ENCODE measurements at places on chromosomes 7 and 10.

- no peak for DNase-seq
Observed at GRCh38 chr7:132877573-132877972, 204.3 kb downstream of the CHCHD3 start.

GRCh38 chr7:102320601-102321350 is 34.1 kb downstream of the SH2B2 start:
- DNase-seq, result no peak

DNA sequence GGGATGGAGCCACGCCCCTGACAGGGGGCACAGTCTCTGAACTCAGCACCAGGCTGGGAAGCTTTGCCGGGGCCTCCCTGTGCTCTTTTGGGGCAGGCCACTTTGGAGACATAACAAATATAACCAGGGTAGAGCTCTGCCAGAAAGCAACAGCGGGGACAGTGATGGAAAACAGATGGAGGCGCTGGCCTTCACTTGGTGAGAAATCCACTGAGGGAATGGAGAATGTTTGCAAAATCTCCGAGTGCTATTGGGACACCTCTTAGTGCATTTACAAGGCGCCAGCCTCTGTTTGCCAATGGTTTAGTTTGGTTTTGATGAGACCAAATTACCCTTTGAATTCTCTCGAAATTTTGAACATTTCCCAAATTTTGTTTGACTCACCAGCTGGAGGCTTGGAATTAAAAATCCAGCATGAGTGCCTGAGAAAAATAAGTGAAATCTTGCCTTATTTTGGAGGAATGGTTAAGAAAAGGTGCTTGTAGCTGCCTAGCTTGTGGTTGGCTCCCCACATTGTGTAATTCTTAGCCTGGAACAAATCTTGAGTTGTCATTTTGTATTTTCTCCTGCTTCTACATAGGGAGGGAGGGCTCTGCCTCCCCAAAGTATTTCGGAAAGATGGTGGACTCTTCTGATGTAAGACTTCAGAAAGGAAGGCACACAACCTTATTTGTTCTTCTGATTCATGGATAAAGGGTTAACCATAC is 980.5 kb downstream of the LRMDA start:
- DNase-seq, result no peak

- peak; percentile 78 for DNase-seq
Observed at GRCh38 chr10:70052462-70053217, at the start of gene MACROH2A2. Gene MACROH2A2 (plus strand): TSS chr10:70052846. CDS start chr10:70075659, 22,813 bp downstream.

DNA sequence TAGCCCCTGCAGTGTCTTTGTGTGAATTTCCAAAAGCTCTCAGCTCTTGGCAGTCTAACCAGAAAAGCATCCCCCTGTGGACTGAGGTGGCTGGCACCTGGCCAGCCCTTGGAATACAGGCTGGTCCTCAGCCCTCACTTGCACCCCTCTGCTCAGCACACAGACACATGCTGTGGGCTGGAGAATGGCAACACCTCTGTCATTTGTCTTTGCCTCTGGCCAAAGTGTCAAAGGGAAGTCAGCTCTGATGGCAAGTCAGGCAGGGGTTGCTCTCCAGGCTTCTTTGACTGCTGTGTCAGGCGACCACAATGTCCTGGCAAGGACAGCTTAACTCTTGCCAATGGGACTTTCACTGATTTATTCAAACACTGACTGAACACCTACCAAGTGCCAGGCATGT is 724.8 kb downstream of the INHBA start:
- DNase-seq, result no peak

DNA sequence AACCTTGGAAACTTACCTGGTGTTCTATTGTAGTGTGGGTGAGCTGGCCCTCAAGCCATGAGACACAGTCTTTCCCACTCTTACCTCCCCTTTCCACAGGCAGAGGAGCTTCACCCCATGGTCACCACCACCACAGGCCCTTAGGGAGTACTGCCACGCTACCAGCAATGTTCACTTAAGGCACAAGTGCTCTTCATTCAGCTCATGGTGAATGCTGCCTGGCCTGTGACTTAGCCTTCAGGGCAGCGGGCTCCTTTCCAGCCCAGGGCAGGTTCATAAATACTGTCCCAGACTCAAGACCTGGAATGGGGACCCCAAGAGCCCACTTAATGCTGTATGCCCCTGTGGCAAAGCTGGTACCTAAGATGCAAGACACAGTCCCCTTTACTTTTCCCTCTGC is 109.4 kb downstream of the MYO3A start:
- DNase-seq, result no peak

DNA sequence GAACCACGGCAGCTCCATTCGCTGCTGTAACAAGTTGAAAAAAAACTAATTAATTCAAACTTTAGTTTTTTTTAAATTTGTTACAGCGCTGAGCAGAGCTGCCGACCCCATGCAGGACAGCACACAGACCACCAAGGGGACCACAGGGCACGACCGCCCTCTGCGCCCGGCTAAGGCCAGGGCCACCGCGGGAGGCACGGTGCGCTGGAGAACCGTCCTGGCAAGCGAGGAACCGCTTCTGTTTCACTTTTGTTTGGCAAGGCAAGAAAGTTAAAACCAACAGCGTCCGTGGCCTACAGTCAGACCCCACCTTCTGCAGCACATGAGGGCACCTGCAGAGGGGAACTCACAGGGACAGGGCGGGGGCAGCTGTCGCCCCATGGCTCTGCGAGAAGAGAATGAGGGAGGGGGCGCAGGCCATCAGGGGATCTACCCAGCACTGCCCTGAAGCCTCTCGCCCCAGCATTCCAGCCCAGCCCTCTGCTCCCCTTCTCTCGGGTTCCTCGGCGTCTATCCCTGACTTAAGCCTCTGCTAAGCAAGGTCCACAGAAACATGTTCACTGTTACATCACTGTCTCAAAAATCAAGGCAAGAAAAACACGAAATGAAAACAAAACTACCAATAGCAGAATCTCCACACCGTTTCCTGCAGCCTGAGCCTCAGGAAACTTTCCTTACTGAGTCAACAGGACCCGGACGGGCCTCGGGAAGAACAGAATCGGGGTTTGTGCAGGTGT is 204.4 kb downstream of the DIP2C start:
- DNase-seq, result no peak

GRCh38 chr7:107167483-107168232 is 1.1 kb upstream of the HBP1 start:
- peak; percentile 78 for DNase-seq

DNA sequence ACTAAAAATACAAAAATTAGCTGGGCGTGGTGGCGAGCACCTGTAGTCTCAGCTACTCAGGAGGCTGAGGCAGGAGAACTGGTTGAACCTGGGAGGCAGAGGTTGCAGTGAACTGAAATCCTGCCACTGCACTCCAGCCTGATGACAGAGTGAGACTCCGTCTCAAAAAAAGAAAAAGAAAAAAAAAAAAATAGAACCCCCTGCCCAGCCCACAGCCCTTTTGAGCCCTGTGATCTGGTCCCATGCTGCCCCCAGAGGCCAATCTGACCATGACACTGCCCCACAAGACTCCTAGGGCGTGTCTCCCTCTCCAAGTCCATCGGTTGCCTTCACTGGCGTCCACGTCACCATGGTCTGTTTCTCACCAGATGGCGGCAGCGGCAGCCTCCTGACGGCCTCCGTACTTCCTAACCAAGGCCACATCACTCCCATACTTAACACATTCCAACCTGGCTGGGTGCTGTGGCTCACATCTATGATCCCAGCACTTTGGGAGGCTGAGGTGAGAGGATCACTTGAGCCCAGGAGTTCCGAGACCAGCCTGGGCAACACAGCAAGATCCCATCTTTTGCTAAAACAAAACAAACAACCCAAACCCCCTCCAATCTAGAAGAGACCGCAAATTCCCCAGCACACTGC is 18.0 kb downstream of the STX1A start:
- no peak for DNase-seq

- DNase-seq, result no peak
Observed at GRCh38 chr7:127896659-127897058, 134.6 kb downstream of the LRRC4 start.

DNA sequence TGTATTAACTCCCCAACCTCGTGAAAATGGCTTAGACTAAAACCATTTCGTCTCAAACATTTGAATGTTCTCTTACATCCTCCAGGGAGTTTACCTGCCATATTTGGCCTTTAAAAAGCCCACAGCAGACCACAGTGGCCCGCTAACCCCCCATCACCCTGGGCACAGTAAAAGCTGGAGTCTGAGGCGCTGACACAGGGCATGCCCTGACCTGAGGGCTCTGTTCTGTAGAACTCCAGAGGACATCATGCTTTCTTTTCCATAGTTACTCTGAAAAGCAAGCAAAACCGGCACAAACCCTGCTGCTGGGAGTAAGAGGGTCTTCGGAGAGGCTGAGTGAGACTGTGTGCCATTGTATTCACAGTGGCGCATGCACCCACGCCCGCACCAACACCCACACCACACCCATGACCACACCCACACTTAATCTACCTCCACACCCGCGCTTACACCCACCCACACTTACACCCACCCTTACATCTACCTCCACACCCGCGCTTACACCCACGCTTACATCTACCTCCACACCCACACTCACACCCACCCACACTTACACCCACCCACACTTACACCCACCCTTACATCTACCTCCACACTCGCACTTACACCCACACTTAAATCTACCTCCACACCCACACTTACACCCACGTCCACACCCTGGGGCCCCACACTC is 32.1 kb downstream of the LRRC27 start:
- DNase-seq, result no peak

GRCh38 chr10:8350250-8350967 is 295.9 kb downstream of the GATA3 start:
- no peak for DNase-seq

DNA sequence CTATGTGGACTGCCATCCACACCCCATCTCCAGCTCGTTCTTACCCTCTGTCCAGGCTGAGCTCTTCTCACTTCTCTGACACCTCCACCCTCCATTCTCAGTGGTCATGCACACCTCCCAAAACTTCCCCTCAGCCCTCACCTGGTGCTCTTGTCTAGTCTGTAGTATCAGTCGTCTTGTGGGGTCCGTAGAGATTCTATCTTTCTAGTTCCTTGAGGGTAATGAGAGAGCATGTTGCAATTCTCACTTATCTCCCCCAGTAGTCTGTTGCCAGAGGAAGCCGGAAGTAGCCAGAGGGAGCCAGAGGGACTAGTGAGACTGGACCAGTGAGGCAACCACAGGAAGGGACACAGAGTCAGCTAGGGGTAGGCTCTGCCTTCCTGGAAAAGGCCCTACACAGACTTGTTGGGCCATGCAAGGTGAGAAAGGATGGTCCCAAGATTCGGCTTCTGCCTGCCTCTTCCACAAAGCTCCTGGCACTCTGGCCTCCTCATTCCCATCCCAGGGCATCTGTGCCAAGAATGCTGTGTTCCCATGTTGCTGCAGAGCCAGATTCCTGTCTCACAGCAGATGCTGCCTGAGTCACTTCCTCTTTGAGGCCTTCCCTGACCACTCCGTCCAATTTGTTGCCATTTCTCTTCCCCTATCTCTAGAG is 50.6 kb upstream of the DUSP5 start:
- no peak for DNase-seq

GRCh38 chr10:11177926-11178471 is 160.3 kb downstream of the CELF2 start:
- no peak for DNase-seq

- DNase-seq, result no peak
Observed at GRCh38 chr10:26810435-26811026, 50.2 kb downstream of the ABI1 start.

- DNase-seq, result no peak
Observed at GRCh38 chr7:50530766-50531165, 34.4 kb downstream of the DDC start.

Data from right lung (tissue), 10 donors.